ENCODE measurements at places on chromosomes 2 and 18.

- H3K36me3 ChIP-seq, result no peaks in the 10 kb centered on the region
- DNase-seq, result no peak
- H3K4me3 ChIP-seq, result no peak overlapping the region
These were observed 286.5 kb downstream of the LPIN1 start for GRCh38 chr2:12032975-12033374.

- no peaks in the 10 kb centered on the region for H3K36me3 ChIP-seq
- H3K4me3 ChIP-seq, result no peak overlapping the region
- H3K27ac ChIP-seq, result no peak overlapping the region
- no peaks in the 10 kb centered on the region for H3K4me1 ChIP-seq
These were observed 387.3 kb upstream of the SYT4 start for GRCh38 chr18:43664487-43665008.

- H3K4me1 ChIP-seq, result peaks cover 55% of the 10 kb centered on the region
- DNase-seq, result no peak
- peaks cover 10% of the 10 kb centered on the region for H3K36me3 ChIP-seq
- H3K4me3 ChIP-seq, result peak overlapping the region; percentile 73
These were observed 139.4 kb downstream of the NCK2 start for GRCh38 chr2:105883911-105884694.

GRCh38 chr18:41974796-41975201 is 19.8 kb downstream of the PIK3C3 start:
- H3K36me3 ChIP-seq, result peaks cover 6% of the 10 kb centered on the region
- no peak for DNase-seq
- H3K27ac ChIP-seq, result peak overlapping the region; percentile 37
- H3K4me3 ChIP-seq, result peak overlapping the region; percentile 55
- peaks cover 26% of the 10 kb centered on the region for H3K4me1 ChIP-seq
- no peaks in the 10 kb centered on the region for H3K27me3 ChIP-seq

GRCh38 chr18:75405351-75405750 is 22.2 kb downstream of the SMIM21 start:
- H3K27me3 ChIP-seq, result peaks cover 53% of the 10 kb centered on the region
- H3K36me3 ChIP-seq, result no peaks in the 10 kb centered on the region
- no peaks in the 10 kb centered on the region for H3K4me1 ChIP-seq
- DNase-seq, result no peak

DNA sequence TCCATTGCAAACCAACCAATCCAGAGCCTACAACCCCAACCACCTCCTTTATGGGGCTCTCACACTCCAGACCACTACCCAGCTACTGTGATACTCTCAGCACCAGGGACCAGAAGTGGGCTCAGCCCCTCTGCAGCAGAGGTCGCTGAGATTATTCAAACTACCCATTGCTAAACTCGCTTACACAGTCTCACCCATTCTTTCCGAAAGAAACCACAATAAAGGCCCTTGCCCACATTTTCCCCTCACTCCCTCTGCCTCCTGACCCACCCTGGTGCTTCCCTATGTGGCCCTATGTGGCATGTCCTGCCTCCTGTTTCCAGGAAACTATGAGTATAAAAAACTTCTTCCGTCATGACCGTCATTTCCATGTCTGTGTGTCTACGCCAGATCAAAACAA is 10.7 kb downstream of the TEX51 start:
- H3K36me3 ChIP-seq, result no peaks in the 10 kb centered on the region
- no peak overlapping the region for H3K27ac ChIP-seq
- no peak overlapping the region for H3K4me3 ChIP-seq
- H3K4me1 ChIP-seq, result peaks cover 2% of the 10 kb centered on the region

- H3K27ac ChIP-seq, result no peak overlapping the region
- H3K4me1 ChIP-seq, result no peaks in the 10 kb centered on the region
- H3K4me3 ChIP-seq, result no peak overlapping the region
- no peaks in the 10 kb centered on the region for H3K27me3 ChIP-seq
These were observed 52.7 kb downstream of the FAM171B start for GRCh38 chr2:186746584-186746983.

DNA sequence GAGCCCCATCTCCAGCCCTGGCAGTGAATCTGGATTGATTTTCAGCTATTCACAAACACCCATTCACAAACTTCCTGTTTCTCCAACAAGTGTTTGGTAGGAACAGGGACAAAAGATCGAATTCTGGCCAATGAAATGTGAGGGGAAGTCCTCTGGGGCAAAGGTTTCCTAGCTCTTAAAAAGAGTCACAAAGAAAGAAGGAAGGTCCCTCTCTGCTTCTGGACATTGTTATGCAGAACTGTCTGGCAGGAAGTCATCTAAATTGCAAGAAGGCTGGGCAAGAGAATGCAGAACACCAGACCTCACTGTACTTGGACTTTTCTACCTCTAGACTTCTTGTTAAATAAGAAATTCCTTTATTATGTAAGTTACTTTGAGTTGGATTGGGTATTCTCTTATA is 137.3 kb downstream of the CCDC148 start:
- no peaks in the 10 kb centered on the region for H3K36me3 ChIP-seq
- H3K4me1 ChIP-seq, result no peaks in the 10 kb centered on the region
- no peak for DNase-seq

- peaks cover 7% of the 10 kb centered on the region for H3K36me3 ChIP-seq
- peak overlapping the region; percentile 74 for H3K4me3 ChIP-seq
- H3K27ac ChIP-seq, result no peak overlapping the region
- no peak for DNase-seq
- H3K4me1 ChIP-seq, result peaks cover 26% of the 10 kb centered on the region
- peaks cover 87% of the 10 kb centered on the region for H3K27me3 ChIP-seq
These were observed 3.5 kb upstream of the NEUROD1 start for GRCh38 chr2:181683518-181684453.

DNA sequence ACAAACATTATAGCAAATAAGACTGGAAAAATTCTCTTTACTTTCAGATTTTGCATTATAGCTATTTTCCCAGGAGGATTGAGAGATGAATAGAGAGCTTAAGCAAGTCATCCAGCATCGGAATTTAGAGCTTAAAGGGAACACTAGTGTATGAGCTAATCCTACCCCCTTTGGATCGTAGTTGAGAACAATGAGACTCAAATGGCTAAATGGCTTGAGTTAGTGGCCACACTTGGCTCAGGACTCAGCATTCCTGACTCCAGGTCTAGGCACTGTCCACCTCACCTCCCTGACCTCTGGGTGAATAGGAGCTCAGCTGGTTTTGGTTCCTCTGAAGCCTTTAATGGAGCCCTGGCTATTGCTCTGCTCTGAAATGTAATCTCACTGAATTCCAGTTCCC is 97.5 kb upstream of the CXCR4 start:
- no peaks in the 10 kb centered on the region for H3K36me3 ChIP-seq
- H3K4me1 ChIP-seq, result peaks cover 17% of the 10 kb centered on the region
- no peaks in the 10 kb centered on the region for H3K27me3 ChIP-seq
- H3K27ac ChIP-seq, result peak overlapping the region; percentile 16
- H3K4me3 ChIP-seq, result no peak overlapping the region

DNA sequence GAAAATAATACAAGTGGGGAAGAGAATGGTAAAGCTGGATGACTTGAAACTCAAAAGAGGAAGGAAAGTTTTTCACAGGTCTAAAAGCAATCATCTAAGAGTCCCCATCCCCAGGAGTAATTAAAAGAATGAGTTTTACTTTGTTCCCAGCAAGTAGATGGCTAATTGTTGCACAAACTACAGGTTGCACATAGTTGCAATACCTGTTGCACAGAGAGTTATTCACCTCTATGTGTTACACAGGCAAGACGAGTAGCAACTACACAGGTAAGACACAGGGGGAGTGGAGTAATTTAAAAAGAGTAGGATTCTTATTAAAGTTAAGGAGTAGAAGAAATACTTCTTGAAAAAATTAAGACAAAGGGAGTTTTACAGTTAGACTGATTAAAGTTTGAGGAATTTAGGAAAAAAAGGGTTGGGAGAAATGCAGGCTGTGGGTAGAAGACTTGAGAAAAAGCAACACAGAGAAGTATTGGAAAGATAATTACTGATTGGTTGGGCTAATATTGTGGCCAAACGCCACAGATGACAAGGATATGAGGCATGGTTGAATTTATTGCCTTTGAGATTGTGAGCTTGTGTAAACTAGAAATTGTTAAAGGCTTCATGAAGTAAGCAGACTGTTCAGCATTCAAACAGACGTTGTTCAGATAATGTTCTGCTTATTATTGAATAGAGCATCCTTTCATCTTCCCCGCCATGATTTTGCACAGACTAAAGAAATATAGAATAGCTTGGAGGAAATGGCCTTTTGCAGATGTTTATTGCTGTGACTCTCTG is 699.3 kb downstream of the NR4A2 start:
- H3K27ac ChIP-seq, result no peak overlapping the region
- no peak overlapping the region for H3K4me3 ChIP-seq
- H3K27me3 ChIP-seq, result no peaks in the 10 kb centered on the region

- H3K27me3 ChIP-seq, result no peaks in the 10 kb centered on the region
- H3K4me1 ChIP-seq, result peaks cover 4% of the 10 kb centered on the region
- no peak for DNase-seq
- H3K27ac ChIP-seq, result no peak overlapping the region
- H3K4me3 ChIP-seq, result no peak overlapping the region
- peaks cover 3% of the 10 kb centered on the region for H3K36me3 ChIP-seq
These were observed 224.6 kb downstream of the PHLPP1 start for GRCh38 chr18:62939926-62940325.

- H3K27me3 ChIP-seq, result no peaks in the 10 kb centered on the region
- H3K27ac ChIP-seq, result no peak overlapping the region
- no peak overlapping the region for H3K4me3 ChIP-seq
- no peak for DNase-seq
- H3K36me3 ChIP-seq, result no peaks in the 10 kb centered on the region
These were observed 227.9 kb downstream of the GBX2 start for GRCh38 chr2:235940330-235940729.

DNA sequence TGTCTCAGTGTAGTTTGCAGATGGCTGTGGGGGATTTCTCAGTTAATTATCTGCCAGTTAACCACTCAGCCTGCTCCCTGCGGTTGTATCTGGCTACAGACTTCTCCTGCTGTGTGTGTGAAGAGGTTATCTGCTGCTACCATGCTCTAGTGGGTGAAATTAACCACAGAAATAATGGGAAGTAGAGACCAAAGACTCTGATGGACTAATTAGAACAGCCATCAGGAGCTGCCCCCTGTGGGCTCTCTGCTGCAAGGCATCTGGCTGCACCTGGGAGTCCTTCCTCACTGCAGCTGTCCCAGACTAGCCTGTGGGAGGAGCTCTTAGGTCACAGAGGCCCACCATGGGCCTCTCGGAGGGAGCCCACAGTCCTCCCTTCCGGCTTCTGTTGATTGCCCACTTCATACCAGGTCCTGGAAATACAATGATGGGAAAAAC is 66.6 kb downstream of the CTIF start:
- no peaks in the 10 kb centered on the region for H3K27me3 ChIP-seq
- H3K36me3 ChIP-seq, result peaks cover 7% of the 10 kb centered on the region
- H3K4me3 ChIP-seq, result no peak overlapping the region
- no peak for DNase-seq

DNA sequence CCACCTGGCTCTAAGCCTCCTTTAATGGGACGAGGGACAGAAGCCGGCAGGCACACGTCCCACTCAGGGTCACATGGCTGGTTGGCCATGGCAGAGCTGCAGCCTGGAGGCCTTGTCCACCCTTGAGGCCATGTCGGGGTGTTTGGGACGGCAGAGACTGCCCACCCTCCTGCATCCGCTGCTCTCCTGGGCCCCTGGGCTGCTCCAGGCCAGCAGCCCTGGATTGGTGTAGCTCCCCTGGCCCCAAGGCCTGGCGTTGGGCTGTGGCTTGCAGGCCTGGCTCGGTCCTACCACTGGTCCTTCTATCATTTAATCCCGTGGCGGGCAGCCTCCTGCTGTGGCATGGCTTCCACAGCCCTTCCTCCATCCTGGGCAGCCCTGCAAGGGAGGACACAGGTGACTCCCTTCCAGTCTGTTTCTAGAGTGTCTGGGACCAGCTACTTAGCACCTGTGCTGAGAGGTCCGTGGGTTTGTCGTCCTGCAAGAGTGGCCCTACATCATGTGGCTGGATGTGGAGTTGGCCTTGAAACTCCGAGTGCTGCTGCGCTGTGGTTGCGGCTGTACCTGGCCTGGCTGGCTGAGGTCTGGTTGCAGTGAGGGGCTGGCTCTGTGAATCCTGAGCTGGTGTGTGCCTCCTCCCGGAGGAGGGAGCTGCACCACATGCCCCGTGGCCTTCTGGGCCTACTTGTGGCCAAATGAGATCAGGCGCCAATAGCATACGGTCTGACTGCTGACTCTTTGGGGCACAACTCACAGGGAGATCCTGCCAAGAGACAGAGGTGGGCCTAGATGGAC is 67.3 kb downstream of the SH3RF3 start:
- DNase-seq, result no peak
- H3K36me3 ChIP-seq, result no peaks in the 10 kb centered on the region
- H3K27ac ChIP-seq, result no peak overlapping the region
- peaks cover 53% of the 10 kb centered on the region for H3K27me3 ChIP-seq
